ENCODE measurements at places on chromosomes 2 and 18.
A peak's percentile ranks its signal among the peaks of the same experiment; 100 is the strongest.

GRCh38 chr2:60411295-60411694, 142.2 kb downstream of the BCL11A start:
- peak; percentile 24 for DNase-seq

DNA sequence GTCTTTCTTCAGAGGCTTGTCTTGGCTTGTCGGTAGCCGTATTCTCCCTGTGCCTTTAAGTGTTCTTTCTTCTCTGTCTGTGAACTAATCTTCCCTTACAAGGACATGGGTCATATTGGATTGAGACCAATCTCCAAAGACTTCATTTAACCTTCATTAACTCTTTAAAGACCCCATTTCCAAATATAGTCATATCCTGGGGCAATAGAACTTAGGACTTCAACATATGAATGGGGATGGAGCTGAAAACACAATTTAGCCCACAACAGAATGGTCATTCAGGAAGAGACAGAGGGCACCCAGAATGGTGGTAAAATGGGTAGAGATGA, 82.1 kb upstream of the TANK start:
- no peak for DNase-seq

GRCh38 chr2:82314836-82315472, 2010.4 kb upstream of the LRRTM1 start:
- no peak for DNase-seq

GRCh38 chr2:233413046-233413445, 58.8 kb downstream of the DGKD start:
- no peak for DNase-seq

- DNase-seq, result no peak
These were observed 148.5 kb upstream of the RAB12 start for GRCh38 chr18:8460748-8461147.

DNA sequence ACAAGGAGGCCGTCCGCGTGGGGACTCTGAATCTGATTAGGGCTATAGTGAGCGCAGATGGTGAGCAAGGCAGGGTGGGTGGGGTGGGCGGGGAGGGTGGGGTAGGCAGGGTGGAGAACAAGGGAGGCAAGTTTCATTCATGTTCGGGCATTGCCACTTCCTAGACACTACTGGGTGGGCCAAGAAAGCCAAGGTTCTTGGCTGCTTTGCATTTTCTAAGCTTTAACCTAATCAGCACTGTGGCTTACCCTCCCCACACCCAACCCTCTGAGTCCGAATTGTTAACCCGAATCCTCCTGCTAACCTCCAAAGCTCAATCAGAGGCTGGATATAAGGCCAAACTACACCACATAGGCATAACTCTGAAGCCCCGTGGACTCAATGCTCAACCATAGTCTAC, 18.1 kb downstream of the MROH2A start:
- no peak for DNase-seq

GRCh38 chr18:46448347-46448746, 208.7 kb downstream of the LOXHD1 start:
- DNase-seq, result no peak

DNA sequence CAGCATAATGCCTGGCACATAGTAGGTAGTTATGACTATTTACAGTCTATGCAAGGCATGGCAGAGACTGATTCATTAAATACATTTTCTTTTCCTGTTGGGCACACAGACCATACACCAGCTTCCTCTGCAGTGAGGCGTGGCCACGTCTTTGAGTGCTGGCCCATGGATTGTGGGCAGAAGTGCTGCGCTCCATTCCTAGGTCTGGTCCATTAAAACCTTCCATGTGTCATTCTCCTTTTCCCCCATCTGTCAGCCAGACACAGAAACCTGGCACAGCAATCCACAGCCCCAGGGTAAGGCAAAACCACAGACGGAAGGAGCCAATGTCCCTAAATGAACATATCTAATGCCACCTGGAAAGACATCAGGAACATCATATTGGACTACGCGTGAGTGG, 141.9 kb downstream of the TTC32 start:
- no peak for DNase-seq

DNA sequence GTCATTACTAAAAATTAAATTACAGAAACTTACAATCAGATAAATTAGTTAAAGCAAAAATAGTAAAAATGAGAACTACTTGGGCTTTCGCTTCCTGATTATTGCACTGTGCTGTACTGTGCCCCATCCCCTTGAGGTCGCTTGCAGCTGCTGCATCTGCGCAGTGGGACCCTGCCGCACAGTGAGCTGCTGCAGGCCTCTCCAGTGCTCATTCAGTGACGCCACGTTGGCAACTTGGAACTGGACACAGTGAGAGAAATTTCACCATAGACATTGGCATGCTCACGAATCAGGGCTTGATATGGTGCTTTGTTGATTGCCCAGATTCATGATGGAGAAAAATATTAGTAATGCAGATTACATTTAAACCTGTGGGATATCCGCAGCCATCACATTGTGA, 290.8 kb upstream of the MYT1L start:
- DNase-seq, result no peak
